GM12878 (cell line): ENCODE measurements at places on chromosomes 5 and 9. TPM values are rescaled to one million over a fixed set of nuclear protein-coding genes. Genes with fewer than 3 reads are reported as not detected.

Gene PTGS1
- total RNA-seq: 1.2 TPM in 2 replicates

Gene LIX1
- not detected in 2 replicates for total RNA-seq

Gene SLC45A2
- total RNA-seq: not detected in 2 replicates

Gene GMCL2
- total RNA-seq: not detected in 2 replicates

Gene NRG2
- total RNA-seq: 21.0 and 21.7 TPM in 2 replicates

Gene SLC34A3
- total RNA-seq: not detected in 2 replicates

DNA sequence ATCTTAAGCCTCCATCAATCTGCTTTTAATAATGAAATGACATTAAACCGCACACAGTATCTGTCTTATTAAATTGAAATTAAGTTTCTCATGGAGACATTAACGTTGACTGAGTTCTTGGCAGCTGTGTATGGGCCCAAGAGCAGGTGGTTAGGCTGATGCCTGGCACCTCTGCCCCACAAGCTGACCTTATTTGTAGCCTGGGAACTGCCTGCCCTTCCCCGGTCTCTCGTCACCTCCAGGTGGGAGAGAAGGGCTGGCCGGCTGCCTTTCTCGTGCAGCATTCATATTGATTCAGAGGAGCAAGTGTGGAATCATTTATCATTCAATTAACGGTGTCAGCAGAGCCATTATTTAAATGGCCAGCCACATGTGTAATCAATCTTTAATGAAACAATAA, 53.0 kb upstream of the FCN1 start:
- no peak for DNase-seq

- DNase-seq: no peak
Measured at GRCh38 chr5:40665635-40666298, 13.9 kb upstream of the PTGER4 start.

- no peak for DNase-seq
Measured at GRCh38 chr5:2300861-2301574, 418.3 kb upstream of the IRX4 start.

- DNase-seq: no peak
Measured at GRCh38 chr5:142888469-142889085, 118.4 kb downstream of the ARHGAP26 start.

DNA sequence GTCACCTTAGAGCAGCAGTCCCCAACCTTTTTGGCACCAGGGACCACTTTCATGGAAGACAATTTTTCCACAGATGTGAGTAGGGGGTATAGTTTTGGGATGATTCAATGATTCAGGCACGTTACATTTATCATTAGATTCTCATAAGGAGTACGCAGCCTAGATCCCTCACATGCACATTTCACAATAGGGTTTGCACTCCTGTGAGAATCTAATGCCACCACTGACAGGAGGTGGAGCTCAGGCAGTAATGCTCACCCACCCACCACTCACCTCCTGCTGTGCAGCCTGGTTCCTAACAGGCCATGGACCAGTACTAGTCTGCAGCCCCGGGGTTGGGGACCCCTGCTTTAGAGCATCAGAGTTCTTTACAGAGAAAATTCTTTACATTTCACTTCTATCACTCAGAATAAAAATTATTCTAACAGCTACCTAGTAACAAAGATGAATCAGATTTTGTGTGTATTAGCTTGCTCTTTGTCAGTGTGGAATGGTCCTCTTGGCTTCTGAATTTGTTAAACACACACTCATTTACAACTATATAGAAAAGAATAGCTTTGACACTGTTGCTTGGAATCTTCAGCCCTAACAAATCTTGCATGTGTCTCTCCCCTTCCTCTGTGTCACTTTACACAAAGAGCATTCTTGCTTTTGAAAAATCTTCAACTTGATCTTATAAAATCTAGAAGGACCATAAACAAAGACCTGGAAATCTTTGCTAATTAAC, 438.6 kb downstream of the BNC2 start:
- no peak for DNase-seq

GRCh38 chr9:115633104-115633503, 515.1 kb upstream of the TNC start:
- no peak for DNase-seq

DNA sequence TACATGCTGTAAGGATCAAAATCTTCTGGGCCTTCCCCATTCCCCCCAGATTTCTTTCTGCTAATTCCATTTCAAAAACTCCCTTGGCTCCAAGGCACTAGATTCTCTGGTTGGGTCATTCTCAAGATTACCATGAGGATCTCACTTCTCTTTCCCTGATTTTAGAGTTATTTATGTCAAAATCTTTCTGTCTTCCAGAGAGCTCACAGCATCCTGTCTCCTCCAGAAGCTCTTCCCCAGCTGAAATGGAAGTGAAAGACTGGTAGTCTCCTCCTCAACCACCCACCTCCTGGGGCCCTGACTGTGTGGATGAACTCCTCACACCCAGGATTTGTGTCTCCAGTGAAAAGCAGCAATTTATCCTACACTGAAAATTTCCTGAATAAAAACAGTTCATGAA, 11.9 kb upstream of the ZNF366 start:
- DNase-seq: no peak

- DNase-seq: no peak
Measured at GRCh38 chr5:930866-931265, 38.2 kb downstream of the TRIP13 start.

DNA sequence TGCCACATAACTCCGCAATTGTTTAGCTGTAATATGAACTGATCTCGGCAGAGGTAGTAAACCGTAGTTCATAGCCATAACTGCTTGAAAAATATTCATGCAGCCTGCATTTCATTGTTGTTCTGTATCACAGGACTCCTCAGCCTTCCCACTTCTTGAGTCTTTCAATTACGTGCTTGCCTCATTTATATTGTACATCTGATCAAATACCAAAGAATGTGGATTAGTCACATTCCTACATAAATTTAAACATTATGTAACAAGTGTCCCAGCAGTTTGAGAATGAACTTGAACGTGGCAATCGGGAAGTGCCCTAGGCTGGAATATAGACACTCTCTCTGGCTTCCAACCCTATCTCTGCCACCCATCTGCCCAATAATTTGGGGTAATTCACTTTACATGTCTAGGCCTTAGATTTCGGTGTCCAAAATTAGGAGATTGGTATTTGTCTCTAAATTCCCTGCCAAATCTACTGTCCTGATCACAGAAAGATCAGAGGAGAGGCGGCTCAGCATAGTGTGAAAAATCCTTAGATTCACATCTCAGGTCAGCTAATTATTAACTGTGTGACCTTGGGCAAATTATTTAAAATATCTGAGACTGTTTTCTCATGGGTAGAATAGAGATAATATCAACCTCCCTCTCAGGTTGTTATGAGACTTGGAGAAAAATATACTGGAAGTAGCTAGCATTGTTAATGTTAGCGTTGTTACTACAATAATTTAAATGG, 215.1 kb upstream of the RFX3 start:
- no peak for DNase-seq

GRCh38 chr5:143636931-143637528, 174.9 kb upstream of the HMHB1 start:
- DNase-seq: no peak

DNA sequence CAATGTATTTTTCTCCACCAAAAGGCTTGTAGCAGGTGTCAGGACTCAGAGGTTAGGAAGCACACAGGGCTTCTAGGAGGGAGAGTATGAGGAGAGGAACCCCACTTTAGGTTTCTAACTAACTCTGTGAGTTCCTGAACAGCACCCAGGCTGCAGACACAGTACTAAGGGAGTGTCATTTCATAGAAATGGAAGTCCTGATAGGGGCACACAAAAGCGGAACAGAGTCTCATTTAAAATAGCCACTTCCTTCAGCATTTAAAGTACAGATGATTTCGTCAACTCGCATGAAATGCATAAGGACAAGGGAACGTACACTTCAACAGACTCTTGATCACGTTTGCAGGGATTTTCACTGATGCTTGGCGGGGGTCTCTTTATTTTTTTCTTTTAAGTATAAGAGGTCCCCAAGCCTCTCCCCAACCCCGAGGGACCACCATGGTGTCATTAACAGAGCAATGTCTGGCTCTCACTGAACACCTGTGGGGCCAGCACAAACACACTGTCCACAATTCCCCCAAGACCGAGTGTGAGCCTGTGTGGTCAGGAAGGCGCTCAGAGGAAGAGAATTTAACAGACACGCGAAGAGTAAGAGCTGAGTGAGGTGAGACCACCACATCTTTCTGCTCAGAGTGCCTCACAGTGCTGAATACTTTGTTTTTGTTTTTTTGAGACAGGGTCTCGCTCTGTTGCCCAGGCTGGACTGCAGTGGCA, 82.3 kb downstream of the SECISBP2 start:
- no peak for DNase-seq

DNA sequence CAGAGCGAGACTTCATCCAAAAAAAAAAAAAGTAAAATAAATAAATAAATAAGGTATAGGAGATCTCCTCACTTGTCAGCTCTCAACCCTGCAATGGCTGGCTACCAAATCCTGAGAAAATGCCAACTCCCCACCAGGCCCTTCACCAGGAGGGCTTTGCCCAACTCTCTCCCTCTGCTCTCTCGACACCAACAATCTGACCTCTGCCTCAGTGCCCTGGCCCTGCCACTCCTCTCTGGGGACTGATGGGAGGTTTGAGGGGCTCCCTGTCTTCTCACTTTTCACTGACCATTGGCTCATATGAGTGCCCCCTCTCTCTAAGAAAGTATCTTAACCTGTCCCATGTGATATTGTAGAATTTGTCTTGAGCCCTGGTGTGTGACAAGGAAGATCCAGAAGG, 52.6 kb upstream of the SH3PXD2B start:
- no peak for DNase-seq
